ENCODE measurements at places on chromosomes 2 and 18. TPM values are rescaled to one million over a fixed set of nuclear protein-coding genes. Genes with fewer than 3 reads are reported as not detected.

Gene PPP1R1C
- total RNA-seq: 1.8 TPM

Gene LTBP1
- total RNA-seq: 33.8 TPM

Gene MC2R
- not detected for total RNA-seq

Gene ALPI
- not detected for total RNA-seq

Gene CHRND
- not detected for total RNA-seq

Gene ABCG8
- total RNA-seq: not detected

Gene EGR4
- total RNA-seq: not detected

Data from esophagus mucosa (tissue), 1 donor.